ENCODE measurements at places on chromosomes 11 and 22.

GRCh38 chr11:47387944-47388696, 9.8 kb upstream of the SPI1 start:
- DNase-seq: no peak

DNA sequence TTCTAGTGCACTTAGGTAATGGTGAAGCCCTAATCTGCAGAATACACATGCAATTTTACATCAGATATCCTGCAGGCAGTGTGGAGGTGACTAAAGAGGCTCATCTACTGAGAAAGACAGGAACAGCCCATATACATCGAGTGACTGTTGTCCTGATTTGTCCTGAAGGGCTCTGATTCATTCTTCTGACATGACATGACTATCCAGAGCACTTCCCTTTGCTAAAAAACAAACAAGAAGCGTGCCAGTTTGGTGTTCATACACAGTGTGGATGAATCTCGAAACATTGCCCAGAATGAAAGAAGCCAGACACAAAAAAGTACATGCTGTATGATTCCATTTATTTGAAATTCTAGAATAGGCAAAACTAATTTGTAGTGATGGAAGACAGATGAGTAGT, 48.0 kb upstream of the AMPD3 start:
- DNase-seq: peak; percentile 66

DNA sequence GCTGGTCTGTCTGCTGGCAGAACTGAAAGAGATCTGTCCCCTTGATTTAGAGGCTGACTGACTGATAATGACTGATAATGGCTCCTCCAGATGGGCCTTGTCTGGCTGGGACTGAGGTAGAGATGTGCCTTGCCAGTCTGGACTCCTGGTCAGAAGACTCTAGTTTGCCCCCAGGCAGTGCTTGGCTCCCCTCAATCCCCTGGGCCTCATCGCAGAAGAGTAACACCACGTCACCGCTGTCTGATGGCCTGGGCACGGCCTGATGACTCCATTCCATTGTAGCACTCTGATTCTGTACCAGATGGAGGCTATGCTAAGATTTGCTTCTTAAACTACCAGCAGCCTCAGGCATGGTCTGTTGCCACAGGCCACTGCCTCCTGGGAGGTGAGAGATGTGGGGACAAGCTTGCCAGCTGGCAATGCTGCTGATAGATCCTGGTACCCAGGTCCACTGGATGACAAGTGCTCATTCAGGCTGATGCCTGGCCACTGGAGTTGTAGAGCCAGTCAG, 19.1 kb downstream of the CYB5R2 start:
- DNase-seq: no peak

GRCh38 chr11:126989942-126990715, 10.4 kb downstream of the KIRREL3 start:
- peak; percentile 57 for DNase-seq

DNA sequence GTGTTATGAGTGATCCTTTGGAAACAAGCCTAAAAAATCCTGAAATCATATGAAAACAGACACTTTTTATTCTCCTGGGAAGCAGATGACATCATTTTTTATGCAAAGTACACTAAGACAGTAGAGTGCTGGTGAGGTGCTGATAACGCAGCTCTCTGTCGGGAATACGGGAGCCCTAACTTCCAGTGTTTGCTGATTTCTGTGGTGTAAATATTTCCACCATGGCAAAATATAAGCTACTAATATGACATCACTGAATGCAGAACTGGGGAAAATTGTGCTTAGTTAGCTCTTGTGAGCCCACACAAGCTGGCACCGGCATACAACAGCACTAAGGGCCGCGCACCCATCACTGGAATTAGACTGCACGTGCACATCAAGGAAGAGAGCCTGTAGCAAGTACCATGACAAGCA, 82.6 kb downstream of the FAM76B start:
- DNase-seq: no peak

DNA sequence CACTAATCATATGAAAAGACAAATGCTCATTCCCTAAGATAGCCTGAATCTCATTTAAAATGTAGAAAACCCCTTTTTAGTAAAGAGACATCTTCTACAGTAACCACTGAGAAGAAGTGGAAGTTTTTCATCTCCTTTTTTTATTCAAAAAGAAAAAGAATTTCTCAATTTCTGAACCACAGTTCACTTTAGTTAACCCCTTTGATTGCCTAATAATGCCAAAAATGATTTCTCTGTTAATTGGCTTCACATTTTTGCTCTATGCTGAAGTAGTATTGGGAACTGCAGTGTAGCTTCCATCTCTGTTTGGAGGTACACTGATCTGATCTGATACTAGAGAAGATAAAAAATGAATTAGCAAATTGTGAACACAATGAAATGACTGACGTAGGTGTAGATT, 58.3 kb downstream of the CD44 start:
- DNase-seq: no peak

GRCh38 chr11:93662175-93662570, 691 bp downstream of the CEP295 start:
- no peak for DNase-seq

- no peak for DNase-seq
Measured at GRCh38 chr11:92875473-92875872, 94.0 kb upstream of the MTNR1B start.

DNA sequence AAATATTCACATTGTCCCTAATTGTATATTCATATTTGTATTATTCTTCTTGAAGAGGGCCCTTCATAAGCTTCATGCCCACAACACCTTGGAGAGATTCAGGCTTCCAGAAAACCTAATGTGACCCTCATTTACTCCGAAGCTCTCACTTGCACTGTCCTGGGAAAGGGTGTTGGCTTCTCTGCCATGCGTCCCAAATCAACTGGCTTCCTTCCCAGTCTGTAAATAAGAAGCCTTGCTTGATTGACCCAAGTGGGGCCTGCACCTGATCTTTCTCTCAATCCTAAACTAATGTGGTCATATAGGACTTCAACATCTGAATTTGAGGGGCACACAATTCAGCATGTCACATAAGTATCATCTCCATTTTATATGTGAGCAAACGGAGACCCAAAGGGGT, 40.5 kb upstream of the ZBTB16 start:
- no peak for DNase-seq

DNA sequence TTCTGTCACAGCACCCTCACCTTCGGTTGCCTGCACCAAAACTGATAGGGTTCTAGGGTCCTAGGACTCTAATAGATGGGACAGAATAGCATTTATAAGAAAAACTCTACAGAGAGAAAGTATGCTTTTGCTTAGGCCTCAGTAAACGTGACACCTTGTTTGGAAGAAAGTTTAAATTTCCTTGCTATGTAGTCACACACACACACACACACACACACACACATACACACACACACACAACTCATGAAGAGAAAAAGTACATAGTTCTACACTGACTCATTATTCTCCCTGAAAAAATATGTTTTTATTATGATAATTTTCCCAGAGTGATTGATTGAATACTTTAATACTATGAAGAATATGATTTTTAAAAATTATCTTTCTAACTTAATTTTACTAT, 220.8 kb upstream of the SNX19 start:
- DNase-seq: no peak

DNA sequence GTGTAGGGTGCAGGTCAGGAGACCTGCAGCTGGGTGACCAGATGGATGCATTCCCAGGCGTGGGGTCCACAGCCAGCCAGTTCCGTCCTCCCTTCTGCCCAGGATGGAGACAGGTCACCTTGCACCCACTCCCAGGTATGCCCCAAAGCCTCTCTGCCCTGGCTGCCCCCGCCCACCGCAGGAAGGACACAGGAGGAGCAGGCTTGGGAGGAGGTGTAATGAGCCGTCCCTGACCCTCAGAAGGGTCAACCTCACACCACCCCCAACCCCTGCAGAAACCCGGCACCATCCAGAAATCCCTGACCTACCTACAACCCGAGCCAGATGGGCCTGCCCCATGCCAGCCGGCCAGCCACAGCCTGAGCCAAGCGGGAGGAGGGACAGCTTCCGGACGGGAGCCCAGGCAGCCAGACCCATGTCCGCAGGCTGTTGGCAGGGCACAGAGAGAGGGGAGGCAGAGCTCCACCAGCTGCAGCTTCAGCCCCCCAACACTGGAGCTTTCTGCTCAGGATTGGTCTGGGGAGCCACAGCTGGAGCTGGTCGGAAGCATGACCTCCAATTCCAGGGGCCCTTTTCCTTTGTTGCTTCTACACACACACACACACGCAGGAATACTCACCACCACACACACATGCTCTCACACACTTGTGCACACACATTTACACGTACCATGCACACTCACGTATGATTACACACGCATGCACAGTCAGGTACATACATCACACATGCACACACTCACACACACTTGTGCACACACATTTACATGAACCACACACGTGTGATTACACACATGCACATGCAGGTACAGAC, 5.3 kb downstream of the IFITM10 start:
- DNase-seq: no peak

DNA sequence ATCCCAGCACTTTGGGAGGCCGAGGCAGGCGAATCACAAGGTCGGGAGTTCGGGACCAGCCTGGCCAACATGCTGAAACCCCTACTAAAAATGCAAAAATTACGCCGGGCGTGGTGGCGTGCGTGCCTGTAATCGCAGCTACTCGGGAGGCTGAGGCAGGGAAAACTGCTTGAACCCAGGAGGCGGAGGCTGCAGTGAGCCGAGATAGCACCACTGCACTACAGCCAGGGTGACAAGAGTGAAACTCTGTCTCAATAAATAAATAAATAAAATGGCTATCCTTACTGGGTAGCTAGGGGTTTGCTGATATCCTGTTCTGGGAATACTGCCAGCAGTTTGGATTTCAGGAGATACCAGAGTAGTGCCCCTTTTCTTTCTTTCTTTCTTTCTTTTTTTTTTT, 2.4 kb upstream of the RBM14 start:
- DNase-seq: no peak

DNA sequence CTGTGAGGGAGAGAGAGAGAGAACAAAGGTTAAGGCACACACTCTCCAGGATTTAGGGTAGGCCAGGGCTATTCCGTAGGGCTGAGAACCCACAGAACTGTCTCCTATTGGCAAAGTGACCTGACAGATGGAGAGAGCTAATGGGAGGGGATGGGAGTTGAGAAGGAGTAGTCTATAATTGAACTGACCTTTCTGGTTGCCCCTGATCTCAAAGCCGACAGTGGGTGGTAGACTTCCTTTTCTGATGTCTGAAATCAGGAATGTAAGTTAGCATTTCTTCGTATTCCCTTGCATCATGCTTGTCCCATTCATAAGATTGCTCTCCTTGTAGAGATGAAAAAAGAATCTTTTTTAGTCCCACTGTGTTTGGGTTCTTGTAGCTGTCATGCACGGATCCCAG, 210.1 kb downstream of the NTM start:
- DNase-seq: no peak

- DNase-seq: no peak
Measured at GRCh38 chr22:36775586-36775963, 344 bp downstream of the IFT27 start.

DNA sequence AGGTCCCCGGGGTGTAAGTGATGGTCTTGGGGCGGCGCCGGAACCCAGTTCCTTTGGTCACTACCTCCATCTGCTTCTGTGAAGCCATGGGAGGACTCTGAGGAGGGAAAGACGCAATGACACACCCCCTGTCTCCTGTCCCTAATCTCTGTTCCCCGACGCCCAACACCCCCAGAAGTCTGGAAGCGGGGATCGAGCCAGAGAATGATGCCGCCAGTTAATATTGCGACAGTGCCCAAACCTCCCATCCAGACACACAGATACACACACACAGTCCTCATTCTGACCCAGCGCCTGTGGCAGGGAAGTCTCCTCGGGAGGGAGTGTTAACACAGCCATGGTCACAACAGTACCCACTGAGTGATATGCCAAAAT, 352 bp downstream of the C22orf23 start:
- DNase-seq: peak; percentile 6

GRCh38 chr11:43071338-43071737, 240.5 kb upstream of the API5 start:
- no peak for DNase-seq

DNA sequence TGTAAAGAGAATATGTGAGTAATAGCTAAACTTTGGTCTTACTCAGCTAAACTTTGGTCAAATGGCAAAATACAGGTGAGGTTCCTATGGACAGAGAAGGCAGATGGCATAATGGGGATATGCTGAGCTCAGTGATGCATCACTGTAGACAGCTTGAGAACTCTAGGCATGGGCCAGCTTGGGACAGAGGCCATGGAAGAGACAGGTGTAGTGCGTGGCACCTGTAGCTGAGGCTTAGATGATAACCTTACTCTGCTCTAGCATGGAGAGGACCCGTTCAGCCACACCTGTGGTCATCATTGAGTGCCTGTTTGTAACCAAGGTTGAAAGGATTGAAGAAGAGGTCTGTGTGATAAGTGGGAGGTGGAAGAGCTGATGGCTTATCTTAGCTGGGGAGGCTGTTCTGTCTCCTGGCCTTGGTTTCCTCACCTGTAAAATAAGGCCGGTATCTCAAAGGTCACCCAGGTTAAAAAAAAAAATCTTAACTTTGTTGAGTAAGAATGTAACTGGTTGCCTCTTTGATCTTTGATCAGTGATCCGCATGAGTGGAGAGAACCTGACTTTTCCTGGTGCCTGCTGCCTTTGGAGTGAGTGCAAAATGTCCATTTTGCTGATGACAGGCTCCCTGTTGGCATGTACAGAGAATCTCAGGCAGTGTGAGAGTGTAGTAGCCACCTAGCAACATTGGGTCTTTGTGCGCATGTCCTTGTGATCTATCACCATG, 48.6 kb downstream of the ZNRF3 start:
- no peak for DNase-seq

DNA sequence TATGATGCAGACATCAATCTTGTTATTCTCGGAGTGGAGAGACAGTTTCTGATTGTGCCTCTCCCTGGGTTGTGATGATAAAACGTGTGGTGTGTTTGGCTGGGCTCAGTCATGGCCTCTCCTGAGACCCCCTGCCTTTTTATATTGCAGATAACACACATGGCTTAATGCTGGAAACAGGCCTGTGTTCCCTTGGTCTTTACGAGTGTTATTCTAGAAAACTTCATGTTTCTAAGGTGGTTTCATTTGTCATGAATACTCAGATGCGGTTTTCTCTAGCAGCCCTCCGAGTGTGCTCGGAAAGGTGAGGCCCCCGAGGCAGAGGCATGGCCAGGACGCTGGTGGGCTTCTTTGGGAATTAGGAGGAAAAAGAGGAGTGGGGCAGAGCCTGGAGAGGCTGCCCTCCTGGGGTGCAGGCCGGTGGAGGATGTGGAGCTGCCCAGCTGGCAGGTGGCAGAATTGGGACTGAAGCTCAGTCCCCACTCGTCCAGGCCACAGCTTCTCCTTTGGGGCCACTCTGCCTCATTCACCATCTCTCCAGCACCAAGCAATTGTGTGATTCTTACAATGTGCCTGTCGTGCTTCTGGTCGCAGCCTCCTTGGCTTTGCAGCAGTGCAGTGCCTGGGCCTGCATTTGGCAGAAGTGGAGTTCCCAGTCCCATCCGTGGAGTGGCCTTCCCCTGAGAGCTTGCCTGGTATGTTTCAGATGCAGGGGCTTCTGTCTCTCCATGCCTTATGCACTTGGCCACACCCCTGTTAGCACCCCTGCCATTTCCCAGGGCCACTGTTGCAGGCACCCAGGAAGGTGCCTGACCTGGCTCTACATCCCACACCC, 309.6 kb downstream of the TBC1D22A start:
- no peak for DNase-seq

- no peak for DNase-seq
Measured at GRCh38 chr11:41010361-41011050, 448.9 kb downstream of the LRRC4C start.
